ENCODE measurements at places on chromosomes 1 and 21.

GRCh38 chr1:2969011-2969844 lies 52.0 kb upstream of the ACTRT2 start:
- no peak for DNase-seq

GRCh38 chr1:107272321-107272720 lies 131.5 kb downstream of the NTNG1 start:
- DNase-seq = no peak

DNA sequence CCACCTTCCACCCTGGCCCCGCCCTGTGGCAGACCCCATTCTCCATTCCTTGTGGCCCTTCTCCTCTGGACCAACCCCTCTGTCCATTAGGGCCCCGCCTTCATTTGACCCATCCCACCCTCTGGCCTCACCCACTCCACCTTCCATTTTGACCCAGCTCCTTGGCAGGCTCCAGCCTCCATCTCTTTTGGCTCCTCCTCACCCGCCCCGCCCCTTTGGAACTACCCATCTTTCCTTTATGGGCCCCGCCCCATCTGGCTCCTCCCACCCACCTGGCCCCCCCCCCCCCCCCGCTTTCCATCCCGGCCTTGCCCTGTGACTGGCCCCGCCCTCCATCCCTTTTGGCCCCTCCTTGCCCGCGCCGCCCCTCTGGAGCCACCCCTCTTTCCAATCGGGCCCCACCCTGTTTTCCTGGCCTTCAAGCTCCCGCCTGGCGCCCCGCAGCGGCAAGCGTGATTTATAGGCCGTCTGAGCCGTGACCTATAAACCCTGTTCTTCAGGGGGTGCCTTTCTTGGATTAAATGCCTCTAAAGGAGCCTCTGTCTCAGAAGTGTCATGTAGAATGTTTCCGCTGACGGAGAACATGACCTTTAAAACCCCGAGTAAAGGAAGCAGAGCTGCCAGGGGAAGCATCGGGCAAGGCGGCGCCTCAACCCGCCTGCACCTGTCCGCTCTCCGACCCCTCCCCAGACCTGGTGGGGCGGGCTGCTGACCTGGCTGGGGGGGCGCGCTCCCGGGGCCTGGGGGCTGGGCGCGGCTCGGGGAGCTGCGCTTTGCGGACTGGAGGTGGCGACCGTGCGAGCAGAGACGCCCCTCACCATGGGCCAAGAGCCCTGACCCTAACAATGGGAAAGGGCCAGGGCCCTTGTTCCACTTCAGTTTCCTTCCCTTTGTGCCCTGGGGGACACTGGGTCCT lies 178.0 kb downstream of the CAMTA1 start:
- peak; percentile 64 for DNase-seq

DNA sequence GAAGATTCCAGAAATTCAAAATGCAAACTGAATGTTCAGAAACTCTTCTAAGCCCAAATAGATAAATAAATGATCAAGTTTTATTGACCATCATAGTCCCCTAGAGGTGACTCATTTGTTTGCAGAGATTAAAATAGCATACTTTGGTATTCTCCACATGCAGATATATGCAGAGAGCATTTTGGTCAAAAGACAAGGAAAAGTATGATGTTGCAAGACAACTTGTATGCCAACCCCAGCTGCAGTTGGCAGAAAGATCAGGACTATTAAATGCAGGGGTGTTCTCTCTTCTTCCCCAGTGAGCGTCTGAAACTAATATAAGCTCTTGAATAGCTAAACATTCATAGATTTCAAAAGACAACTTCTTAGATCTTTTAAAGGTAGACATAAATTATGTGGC lies 404.9 kb downstream of the LTN1 start:
- DNase-seq = no peak

- DNase-seq = no peak
Measured at GRCh38 chr21:38898422-38899096, 92.8 kb downstream of the ETS2 start.

DNA sequence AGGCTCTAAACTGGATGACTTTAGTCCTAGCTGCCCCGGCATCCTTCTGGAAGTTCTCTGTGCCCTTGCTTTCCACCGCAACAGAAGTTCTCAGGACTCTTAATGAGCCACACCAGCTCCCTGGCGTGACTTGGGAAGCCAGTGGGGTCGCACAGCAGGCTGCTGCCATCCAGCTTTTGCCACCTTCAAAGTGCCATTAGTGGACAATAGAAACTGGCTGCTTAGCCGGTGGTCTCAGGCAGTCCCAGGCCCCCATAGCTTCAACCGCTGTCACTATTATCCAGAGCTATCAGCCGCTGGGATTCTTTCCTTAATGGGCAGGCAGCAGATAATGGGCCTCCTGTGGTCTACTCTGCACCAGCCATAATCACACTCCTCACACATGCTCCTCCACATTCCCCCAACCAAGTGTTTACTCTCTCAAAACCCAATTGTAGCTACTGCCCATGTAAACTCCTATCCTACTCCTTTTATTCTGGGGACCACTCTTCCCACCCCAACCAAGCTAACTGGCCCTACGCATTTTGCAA lies 37.3 kb downstream of the PLEKHA6 start:
- no peak for DNase-seq

GRCh38 chr1:107976836-107977235 lies 11.9 kb upstream of the VAV3 start:
- no peak for DNase-seq

- no peak for DNase-seq
Measured at GRCh38 chr1:30986755-30987154, 78.2 kb upstream of the SDC3 start.

DNA sequence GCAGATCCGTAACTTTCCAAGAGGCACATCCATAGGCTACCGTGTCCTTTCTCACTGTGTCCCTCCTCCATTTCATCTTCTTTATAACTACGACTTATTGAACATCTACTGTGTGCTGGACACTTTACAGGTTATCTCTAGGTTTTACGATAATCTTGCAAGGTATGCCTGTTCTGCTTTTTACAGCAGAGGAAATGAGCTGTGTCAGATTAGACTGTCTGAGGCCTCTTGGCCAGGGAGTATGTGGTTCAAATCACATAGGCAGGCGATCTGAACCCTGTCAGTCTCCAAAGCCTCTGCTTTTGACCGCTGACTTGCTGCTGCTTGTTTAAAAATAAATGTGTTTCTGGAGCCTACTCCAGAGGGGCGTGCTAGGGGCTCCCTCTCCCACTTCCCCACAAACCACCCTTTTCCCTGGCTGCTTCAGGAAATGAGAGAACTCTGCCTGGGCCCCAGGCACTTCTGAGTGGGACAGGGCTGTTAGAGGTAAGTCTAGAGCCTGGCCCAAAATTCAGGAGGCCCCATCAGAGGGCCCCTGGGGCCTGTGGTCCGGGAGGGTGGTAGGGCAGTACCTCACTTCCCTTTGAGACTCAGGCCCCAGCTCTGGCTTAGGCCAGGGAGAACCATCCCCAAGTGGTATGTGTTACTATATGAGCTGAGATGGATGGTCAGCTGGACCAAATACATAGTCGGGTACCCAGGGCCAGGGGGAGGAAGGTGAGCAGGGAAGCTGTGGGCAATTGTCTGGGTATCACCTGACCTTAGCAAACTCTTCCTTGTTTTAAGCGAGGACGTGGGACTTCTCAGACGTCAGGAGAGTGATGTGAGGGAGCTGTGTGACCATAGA lies 4.4 kb downstream of the PSEN2 start:
- DNase-seq = no peak
